ENCODE measurements at places on chromosomes 5 and 9.

DNA sequence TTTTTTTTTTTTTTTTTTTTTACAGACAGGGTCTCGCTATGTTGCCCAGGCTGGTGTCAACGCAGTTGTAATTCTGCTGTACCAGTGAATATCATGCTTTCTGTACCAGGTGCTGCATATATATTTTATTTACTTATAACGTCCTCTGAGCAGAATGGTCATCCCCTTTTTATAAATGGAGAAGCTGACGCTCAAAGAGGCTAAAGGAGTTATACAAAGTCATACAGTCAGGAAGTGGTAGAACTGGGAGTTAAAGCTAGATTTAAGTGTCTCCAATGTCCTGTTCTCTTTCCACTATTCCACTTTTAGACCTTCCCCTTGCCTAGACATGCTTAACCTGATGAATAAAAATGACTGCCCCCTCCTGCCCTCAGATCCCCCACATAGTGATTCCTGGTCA lies 1.2 kb upstream of the SIL1 start:
- no peak overlapping the region for H3K27ac ChIP-seq
- peaks cover 21% of the 10 kb centered on the region for H3K4me1 ChIP-seq
- no peaks in the 10 kb centered on the region for H3K27me3 ChIP-seq
- DNase-seq, result no peak
- H3K4me3 ChIP-seq, result no peak overlapping the region

DNA sequence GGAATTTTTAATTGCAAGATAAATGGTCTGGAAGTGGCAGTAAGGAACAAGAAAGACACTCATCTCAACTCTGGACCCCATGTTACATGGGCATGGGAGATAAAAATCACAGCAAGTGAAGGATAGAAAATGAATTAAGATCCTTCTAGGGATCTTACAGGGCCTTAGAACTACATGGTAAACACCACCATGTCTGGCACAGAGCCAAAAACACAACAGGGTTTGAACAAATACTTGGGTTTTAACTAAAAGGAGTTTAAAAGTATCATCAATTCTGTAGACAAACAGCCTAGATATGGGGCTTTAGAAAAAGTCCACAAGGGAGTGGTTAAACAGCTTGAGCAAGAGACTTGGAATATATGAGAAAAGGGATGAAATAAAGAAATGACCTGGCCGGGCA lies 366.4 kb downstream of the ARL15 start:
- DNase-seq, result no peak
- no peak overlapping the region for H3K4me3 ChIP-seq
- H3K27ac ChIP-seq, result no peak overlapping the region
- no peaks in the 10 kb centered on the region for H3K4me1 ChIP-seq
- no peaks in the 10 kb centered on the region for H3K27me3 ChIP-seq

DNA sequence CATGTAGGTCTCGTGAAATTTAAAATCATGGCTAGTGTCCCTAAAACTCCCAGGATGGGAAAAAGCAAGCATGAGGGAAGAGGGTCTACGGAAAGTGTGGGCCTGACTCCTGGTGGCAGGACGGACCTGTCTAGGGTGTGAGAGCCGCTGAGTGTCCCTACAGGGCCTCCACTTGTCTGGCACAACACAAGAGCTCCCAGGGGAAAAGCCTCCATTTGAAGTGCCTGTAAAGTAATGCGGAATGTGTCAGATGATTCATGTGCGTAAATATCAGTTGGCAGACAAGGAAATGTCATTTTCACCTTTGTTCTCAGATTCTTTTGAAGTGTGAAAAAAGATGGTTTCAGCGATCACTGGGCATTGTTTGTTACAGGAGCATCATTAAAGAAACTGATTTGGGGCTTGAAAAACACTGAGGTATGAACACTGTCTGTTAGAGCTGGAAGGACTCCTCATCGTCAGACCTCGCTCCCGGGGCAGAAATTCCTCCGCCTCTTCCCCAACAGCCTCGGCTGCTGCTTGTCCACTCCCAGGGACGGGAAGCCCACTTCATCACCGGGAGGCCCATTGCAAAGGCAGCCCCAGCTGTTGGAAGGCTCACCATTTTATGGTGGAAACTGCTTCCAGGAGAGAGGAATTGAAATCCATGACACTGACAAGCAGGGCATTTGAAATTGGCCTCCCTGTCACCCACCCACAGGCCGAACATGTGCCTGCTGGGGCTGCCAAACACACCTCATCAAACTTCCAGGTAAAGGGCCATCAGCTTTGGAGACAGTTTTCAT lies 240.8 kb downstream of the FSTL4 start:
- no peaks in the 10 kb centered on the region for H3K27me3 ChIP-seq
- no peak for DNase-seq
- H3K27ac ChIP-seq, result no peak overlapping the region
- no peak overlapping the region for H3K4me3 ChIP-seq
- no peaks in the 10 kb centered on the region for H3K36me3 ChIP-seq
- H3K4me1 ChIP-seq, result no peaks in the 10 kb centered on the region

DNA sequence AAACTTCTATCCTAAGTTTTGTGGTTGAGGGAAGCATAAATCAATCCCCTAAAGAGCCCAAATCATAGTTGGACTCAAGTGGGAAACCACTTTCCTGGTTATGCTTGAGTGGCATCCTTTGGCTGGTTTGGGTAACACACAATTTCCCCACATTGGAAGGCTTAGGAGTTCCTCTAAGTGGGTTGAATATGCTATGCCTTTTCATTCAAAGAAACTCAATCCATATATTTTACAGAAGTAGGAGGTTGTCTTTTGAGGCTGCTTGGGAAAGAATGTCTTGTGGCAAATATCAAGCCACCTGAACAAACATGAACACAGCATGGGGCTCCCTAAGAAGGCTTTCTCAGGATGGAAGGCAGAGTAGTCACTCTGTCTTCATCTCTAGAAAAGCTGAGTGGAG lies 121.1 kb downstream of the SPATA31D1 start:
- H3K4me1 ChIP-seq, result no peaks in the 10 kb centered on the region
- no peaks in the 10 kb centered on the region for H3K36me3 ChIP-seq
- no peak overlapping the region for H3K27ac ChIP-seq
- no peak for DNase-seq
- no peaks in the 10 kb centered on the region for H3K27me3 ChIP-seq
- H3K4me3 ChIP-seq, result no peak overlapping the region

DNA sequence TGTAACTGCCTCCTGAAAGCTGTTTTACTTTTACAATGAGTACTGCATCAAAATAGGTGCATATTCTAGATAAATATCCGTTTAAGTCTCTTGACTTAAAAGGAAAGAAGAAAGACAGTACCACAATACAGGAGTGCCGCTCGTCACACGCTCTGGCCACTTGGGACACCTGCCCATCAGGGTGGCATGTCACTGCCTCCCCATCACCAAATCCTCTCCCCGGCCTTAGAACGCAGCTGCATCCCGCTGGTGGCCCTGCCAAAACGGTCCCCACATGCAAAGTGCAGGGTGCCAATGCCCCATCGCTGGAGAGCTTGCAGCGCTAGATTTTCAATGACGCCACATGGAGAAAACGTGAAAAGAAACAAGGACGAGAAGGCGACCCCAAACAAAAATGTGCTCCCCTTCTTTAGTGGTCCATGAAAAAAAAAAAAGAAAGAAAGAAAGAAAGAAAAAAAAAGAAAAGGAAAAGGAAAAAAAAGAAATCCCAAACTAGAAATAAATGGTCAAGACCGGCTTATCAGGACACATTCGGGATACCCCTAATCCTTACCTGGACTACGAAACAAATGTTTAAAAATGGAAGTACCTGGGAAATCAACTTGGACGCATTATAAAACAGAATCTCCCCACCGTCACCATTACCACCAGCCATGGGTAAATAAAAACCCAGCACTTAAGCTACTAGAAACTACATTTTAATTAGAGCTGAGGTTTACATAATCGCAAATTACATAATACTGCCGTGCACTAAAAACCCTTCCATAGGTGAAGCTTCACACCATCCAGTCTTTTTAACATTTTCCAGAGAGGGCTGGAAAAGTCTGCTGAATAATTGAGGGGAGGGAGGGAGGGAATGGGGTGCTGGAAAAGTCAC lies 1.0 kb downstream of the ANKH start:
- no peaks in the 10 kb centered on the region for H3K27me3 ChIP-seq
- peak overlapping the region; percentile 77 for H3K27ac ChIP-seq
- H3K4me1 ChIP-seq, result peaks cover 22% of the 10 kb centered on the region
- no peaks in the 10 kb centered on the region for H3K36me3 ChIP-seq
- H3K4me3 ChIP-seq, result peak overlapping the region; percentile 73
- DNase-seq, result peak; percentile 6

DNA sequence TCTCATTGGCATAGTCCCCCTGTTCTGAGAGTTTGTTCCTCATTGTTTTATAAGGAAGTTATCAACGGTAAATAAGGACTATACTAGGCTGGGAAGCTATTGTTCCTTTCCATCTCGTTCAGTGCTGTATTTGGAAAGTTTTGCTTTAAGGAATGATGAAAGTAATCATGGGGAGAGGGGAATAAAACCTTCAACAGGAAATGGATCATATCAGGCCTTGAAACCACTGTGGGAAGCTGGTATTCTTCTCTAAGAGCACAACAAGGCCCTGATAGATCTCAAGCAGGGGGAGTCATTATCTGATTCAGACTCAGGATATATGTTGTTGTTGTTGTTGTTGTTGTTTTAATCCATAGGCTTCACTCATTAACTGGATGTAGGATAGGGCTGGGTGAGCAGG lies 474.5 kb downstream of the ENC1 start:
- H3K4me1 ChIP-seq, result no peaks in the 10 kb centered on the region
- H3K4me3 ChIP-seq, result no peak overlapping the region
- no peak overlapping the region for H3K27ac ChIP-seq
- H3K36me3 ChIP-seq, result no peaks in the 10 kb centered on the region

- H3K27ac ChIP-seq, result no peak overlapping the region
- no peaks in the 10 kb centered on the region for H3K27me3 ChIP-seq
- H3K36me3 ChIP-seq, result no peaks in the 10 kb centered on the region
These were observed 5.3 kb downstream of the CDKN2AIPNL start for GRCh38 chr5:134406390-134406789.

DNA sequence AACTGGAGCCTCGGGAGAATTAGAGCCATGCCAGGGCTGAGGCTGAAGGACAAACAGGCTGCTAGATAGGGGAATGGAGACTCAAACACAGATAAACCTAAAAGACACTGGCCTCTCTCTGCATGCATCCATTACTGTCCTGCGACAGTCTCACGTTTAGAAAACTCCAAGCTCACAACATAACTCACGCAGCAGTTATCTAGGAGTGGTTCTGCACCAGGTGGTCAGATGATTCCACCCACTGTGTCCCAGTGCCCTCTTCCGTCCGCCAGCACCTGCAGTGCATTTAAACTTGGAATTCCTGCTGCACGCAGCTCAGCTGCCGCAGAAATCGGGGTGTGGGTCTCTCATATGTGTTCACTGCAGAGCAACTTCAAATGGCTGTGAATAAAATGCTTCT lies 272.6 kb upstream of the IRX2 start:
- H3K27me3 ChIP-seq, result peaks cover 5% of the 10 kb centered on the region
- no peaks in the 10 kb centered on the region for H3K36me3 ChIP-seq
- no peak overlapping the region for H3K27ac ChIP-seq
- no peak overlapping the region for H3K4me3 ChIP-seq
- no peaks in the 10 kb centered on the region for H3K4me1 ChIP-seq
- DNase-seq, result no peak

DNA sequence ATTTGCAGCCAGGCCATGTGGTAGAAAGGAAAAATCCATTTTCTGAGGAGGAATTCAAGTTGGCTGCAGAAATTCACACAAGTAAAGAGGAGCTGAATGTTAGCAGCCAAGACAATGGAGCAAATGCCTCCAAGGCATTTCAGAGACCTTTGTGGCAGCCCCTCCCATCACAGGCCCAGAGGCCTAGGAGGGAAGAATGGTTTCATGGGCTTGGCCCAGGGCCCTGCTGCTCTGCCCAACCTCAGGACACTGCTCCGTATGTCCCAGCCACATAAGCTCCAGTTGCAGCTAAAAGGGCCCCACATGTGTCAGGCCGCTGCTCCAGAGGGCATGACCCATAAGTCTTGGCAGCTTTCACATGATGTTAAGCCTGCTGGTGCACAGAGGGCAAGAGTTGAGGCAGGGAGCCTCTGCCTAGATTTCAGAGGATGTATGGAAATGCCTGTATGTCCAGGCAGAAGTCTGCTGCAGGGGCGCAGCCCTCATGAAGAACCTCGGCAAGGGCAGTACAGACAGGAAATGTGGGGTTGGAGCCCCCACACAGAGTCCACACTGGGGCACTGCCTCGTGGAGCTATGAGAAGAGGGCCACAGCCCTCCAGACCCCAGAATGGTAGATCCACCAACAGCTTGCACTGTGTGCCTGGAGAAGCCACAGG lies 144.2 kb upstream of the EPB41L4A start:
- H3K4me1 ChIP-seq, result no peaks in the 10 kb centered on the region
- H3K27me3 ChIP-seq, result no peaks in the 10 kb centered on the region
- no peaks in the 10 kb centered on the region for H3K36me3 ChIP-seq
- no peak overlapping the region for H3K27ac ChIP-seq
- no peak for DNase-seq

DNA sequence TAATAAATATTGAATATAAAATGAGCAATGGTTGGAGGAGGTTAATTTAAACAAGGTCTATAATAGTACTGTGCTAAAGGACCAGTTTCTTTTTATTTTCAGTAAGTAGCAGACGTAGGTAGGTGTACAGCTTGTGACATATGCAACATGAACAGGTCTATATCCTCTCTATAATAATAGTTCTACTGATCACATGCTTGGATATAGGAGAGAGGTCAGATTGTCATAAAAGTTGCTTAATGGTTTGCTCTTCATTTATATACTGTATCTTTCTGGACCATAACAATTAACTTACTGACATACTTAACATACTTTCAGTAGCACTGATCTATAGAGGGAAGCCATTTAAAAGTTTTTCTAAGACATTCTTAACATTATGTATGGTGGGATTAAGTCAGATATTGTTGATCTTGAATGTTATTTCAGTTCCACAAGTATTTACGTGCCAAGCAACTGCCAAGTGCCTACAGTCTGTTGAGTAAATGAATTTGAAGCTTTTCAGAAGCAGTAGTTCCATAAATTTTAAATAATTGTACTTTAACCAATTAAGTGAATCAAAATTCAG lies 68.0 kb downstream of the DENND4C start:
- H3K27ac ChIP-seq, result no peak overlapping the region
- H3K36me3 ChIP-seq, result no peaks in the 10 kb centered on the region
- H3K4me1 ChIP-seq, result no peaks in the 10 kb centered on the region
- H3K4me3 ChIP-seq, result no peak overlapping the region
- no peaks in the 10 kb centered on the region for H3K27me3 ChIP-seq

Data from T-cell (primary cell).